HFFc6 (cell line): ENCODE measurements at places on chromosomes 7 and 10.
A peak's percentile ranks its signal among the peaks of the same experiment; 100 is the strongest.

DNA sequence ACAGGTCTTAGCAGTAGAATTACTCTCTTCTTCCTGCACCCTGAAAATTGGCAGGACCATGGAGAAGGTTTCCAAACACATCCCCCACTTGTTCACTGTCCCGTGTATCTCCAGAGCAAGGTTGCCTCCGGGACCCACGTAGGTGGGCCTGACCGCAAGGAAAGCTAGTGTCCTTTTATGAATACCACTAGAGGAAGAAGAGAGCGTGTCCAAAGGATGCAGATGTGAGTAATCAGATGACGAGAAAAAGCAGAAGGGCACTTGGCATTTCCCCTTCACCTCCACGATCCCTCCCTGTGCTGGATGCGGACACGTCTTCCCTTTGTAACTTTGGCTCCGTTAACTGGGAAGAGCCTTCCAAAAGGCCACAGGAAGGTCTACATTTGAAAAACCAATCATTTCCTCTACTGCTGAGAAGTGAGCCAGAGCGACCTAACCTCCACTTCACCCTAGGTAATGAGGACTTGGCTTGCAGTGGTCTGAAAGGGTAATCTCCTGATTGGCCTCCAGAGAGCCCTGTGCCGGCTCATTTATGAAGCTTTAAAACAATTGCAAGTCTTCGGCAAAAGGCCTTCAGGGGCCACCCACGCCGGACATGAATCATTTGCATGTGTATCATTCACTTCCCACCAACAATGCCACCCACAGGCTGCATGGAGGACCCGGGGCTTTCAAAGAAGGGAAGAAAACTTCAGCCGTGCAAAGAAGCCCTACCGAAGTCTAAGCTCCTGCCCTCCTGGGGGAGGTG, 55.4 kb downstream of the LYZL1 start:
- peak; percentile 35 for DNase-seq

DNA sequence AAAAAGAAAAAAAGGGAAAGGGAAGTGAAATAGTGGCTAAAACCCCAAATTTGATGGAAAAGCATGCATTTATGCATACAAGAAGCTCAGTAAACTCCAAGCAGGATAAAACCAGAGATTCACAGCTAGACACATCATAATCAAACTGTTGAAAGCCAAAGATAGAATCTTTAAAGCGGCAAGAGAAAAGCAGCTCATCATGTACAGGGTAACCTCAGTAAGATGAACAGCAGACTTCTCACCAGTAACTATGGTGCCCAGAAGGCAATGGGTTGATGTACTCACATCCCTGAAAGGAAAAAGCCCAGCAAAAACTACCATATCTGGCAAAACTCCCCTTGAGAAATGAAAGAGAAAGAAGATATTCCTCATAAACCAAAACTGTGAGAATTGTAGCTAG, 60.4 kb downstream of the TPST1 start:
- peak; percentile 29 for DNase-seq

GRCh38 chr7:100483090-100483721, 521 bp upstream of the NYAP1 start:
- no peak for DNase-seq

DNA sequence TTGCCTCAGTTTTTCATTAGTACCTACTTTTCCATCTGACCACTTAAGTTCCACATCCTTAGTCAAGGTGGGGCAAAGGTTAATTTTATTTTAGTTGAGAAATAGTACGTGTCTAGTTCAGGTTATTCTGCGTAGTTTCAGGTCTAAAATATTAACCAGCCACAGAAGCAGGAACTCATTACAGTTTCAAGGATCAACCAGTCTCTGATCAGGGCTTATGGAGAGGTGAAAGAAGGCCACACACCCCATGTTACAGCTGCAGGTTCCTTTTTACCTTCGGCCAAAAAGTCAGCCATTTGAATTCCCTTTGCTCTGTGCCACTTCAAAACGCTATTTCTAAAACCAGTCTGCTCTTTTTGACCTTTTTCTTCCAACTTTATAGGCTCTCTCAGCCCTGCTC, 134.2 kb downstream of the CTTNBP2 start:
- no peak for DNase-seq

GRCh38 chr10:35150308-35150707, 23.7 kb downstream of the CREM start:
- no peak for DNase-seq

DNA sequence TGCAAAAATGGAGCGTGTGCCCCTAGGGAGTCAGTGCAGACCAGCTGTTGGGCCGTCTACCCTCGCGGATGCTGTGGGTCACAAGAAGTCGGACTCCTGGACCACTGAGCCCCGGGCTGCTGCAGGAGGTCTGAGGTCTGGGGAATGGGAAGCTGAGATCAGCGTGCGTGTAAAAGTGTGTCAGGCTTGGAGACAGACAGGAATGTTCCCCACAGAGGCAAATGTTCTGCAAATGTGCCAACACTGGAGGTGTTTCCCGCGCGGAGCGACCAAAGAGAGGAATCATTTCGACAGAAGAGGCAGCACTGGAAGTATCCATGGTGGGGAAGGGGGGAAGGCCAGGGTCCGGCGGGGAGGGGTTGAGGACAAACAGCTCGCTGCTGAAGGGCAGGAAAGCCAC, 643.8 kb upstream of the MGMT start:
- no peak for DNase-seq

DNA sequence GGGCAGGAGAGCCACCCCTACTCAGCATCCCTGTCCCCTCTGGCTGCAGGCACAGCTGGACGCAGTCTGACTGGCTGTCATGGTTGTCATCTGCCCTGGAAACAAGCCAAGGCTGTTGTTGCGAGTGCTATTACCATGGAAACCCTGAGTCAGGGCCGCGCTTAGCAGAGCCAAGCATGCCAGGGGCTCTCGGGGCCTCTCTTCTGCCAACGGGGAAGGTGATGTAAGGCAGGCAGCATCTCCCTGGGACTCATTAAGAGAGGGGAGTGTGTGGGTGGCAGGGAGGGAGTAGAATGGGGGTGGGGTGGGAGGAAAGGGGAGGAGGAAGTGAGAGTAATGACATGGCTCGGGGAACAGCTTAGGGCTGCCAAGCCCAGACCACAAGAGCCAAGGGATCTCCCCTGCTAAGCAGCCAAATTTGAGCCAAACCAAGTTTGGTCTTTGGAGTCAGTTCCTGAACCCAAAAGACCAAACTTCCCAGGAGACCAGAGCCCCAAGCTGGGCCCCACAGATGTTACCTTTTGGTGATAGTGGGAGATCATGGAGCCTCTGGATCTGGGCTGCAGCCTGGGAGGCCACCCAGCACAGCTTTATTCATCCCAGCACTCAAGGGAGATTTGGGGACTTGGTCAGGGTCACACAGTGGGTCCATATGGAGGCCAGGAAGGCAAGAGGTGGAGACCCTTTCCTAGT, 67.6 kb downstream of the TMEM130 start:
- DNase-seq = peak; percentile 25

- DNase-seq = no peak
These were observed 81.5 kb downstream of the FRMPD2 start for GRCh38 chr10:48192881-48193450.

DNA sequence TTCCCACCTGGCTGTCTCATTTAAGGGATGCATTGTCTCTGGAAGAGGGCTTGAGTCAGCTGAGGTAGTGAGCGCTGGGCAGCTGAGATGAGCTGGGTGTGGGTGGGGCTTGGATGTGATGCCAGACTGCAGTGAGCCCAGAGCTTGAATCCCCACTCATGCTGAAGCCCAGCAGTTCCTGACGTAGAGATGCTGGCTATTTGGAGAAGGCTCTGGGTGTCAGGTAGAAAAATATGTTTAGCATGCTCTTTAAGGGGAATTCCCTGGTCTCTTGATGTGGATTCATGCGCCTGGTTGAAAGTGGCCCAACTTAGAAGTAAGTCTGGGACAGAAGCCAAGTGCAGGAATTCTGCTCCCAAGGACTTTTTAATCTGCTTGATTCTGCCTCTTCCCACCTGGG, 241.5 kb upstream of the IGFBP3 start:
- DNase-seq = no peak

GRCh38 chr7:139095194-139095659, 14.3 kb downstream of the ZC3HAV1 start:
- no peak for DNase-seq

GRCh38 chr10:112295853-112296830, 12.9 kb downstream of the TECTB start:
- peak; percentile 63 for DNase-seq

- DNase-seq = no peak
These were observed 427.1 kb downstream of the GPAM start for GRCh38 chr10:111756217-111757061.

DNA sequence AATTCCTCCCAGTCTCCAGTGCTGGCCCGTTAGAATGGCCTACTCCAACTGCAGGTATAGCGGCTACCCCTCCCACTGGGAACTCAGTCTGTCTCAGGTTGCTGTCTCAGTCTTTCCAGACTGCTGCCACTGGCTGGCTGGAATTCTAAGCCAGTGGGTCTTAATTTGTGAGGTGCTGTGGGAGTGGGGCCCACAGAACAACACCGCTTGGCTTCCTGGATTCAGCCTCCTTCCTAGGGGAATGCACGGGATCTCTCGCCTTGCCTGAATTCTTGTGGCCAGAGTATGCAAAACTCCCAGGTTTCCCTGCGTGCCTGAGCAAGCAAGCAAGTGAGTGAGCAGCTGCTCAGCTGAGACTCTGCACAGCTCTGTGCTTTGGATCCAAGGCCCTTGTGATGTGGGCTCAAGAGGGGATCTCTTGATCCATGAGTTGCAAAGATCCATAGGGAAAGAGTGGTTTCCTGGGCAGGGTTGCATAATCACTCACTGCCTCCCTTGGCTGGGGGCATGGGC, 41.5 kb upstream of the GPR141 start:
- no peak for DNase-seq

GRCh38 chr10:69870591-69870990, 68.9 kb downstream of the COL13A1 start:
- DNase-seq = no peak

- DNase-seq = peak; percentile 98
These were observed 17.8 kb upstream of the PDLIM1 start for GRCh38 chr10:95308389-95309302.

DNA sequence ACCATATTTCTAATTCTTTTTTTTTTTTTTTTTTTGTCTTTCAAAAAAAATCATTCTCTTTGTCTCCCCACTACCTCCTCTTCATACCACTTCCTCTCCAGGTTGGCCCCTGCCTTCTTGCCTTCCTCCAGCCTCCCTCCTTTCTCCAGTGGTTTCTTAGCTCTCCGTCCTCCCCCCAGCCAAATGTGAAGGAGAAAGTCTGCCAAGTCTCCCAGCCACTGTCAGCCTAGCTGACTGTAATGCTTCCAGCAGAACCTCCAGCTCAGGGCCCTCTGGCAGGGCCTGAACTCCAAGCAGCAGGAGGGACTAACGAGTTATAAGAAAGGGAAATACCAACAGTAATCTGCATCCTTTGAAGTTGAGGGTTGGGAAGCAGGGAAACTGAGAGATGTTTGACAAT, 35.5 kb upstream of the BICC1 start:
- peak; percentile 30 for DNase-seq

- no peak for DNase-seq
These were observed 268.9 kb upstream of the KLF6 start for GRCh38 chr10:4053940-4054339.

GRCh38 chr10:91103384-91104192, 116.9 kb upstream of the PCGF5 start:
- DNase-seq = no peak

GRCh38 chr7:116998567-116999175, 45.4 kb downstream of the ST7 start:
- peak; percentile 33 for DNase-seq

DNA sequence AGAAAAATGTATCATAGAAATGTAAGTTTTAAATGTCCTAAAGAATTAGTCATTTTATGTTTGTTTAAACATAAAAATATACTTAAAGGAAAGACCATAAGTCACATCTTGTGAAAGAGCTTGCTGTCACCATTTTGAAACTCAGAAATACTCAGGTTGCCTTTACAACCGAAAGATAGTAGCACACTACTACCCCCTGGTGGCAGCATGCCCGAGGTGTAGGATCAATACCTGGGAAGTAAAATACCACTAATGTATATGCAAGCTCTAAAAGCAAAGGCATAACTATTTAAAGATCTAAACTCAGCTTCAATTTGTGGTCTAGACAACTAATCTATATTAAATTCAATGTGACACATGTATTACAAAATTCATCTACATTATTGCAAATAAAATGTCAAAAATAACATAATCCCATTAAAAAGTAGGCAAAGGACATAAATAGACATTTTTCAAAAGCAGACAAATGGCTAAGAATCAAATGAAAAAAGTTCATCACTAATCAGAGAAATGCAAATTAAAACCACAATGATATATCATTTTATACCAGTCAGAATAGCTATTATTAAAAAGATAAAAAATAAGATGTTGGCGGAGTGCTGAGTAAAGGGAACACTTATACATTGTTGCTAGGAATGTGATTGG, 47.7 kb upstream of the FGL2 start:
- DNase-seq = peak; percentile 55

DNA sequence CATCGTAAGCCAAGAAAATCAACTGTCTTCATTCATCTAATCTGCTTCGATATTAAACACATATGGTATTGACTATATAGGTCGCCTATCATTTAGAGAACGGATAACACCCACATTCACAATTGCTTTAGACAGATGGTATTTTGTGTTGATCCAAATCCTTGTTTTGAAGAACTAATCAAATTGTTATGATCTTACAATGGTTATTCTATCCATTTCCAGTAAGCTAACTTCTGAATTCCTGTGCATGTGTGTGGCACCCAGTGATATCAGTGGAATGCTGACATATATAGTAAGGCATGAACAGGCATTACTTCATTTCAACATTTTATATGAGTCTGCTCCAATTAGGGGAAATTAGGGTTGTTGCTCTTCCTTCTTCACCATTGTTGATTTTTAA, 98.8 kb downstream of the SEMA3E start:
- peak; percentile 22 for DNase-seq

DNA sequence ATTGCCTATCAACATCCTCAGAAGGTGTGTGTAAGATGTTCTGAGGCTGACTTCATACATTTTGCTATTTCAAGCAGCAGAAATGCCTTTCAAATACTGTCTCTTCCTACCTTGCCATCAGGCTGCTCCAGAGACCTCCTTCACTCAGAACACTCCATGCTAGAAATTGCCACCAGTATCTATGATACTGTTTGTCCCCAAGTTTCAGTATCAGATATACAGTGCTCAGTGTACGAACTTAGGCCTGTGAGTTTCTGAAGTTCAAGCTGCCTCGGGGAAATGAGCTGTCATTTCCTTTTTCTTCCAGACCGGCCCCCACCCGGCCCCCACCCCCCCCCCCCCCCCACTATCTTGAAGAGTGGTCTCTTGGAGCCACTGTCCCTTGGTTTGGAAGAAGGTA, 373.4 kb upstream of the CHRM2 start:
- no peak for DNase-seq

DNA sequence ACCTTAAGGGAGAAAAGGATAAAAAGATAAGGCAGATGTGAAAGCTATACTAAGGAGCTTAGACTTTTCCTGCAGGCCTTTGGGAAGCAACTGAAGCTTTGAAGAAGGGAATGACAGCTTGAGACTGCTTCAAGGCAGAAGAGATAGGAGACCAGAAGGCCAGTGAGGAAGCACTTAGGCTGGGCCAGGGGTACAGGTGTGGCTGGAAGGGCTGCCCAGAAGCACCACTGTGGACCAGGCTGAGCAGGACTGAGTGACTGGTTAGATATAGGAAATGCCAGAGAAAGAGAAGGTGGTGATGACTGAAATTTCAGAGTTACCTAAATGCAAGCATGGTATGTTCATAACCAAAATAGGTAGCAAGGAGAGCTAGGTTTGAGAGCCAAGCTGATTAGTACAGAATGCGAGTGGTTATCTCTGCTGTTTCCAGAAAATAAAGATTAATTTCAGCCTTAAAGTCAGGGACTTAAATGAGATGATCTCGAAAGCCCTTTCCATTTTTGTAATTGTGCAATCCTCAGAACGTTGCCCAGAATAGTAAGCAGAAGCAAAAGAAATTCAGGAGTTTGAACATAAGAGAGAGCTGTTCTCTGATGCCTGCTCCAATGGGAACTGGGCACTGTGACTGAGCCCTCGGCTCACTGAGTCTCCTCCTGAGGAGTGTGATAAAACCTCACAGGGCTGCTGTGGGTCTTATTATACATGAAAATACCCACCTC, 54.9 kb downstream of the MET start:
- DNase-seq = no peak
